Foreskin melanocyte (primary cell): ENCODE measurements at places on chromosomes 12 and 14.

GRCh38 chr12:123491056-123491455 is 33.1 kb downstream of the SNRNP35 start:
- DNase-seq, result no peak

GRCh38 chr14:60164404-60164711 is 840 bp downstream of the DHRS7 start:
- DNase-seq, result peak; percentile 29

DNA sequence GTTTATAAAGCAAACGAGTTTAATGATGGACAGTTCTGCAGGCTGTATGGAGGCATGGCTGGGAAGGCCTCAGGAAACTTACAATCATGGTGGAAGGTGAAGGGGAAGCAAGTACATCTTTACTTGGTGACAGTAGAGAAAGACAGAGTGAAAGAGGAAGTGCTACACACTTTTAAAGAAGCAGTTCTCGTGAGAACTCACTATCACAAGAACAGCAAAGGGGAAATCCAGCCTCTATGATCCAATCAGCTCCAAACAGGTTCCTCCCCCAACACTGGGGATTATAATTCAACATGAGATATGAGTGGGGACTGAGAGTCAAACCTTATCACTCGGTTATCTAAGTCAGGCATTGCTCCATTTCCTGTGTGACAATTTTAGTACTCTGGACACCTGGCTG is 189.9 kb upstream of the CNTN1 start:
- DNase-seq, result no peak

- peak; percentile 39 for DNase-seq
Measured at GRCh38 chr14:50801706-50802105, 29.3 kb downstream of the NIN start.

DNA sequence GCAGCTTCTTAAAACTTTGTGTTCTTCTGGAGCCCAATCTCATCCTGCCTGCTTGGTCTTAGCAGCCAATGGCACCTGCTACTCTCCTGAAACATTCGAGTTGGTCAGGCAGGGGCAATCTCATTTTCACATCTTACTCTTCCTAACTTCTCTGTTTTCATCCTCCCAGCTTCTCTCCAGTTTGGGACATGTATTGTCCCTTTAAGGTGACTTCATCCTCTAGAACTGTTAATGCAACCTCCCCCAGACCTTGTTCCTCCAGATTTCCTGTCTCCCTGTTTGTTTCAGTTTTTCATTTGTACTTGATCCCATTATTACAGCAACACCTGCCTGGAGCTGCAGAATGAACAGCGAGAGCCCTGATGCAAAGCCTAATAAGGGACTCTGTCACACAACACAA is 31.3 kb downstream of the SERPINA11 start:
- DNase-seq, result no peak

DNA sequence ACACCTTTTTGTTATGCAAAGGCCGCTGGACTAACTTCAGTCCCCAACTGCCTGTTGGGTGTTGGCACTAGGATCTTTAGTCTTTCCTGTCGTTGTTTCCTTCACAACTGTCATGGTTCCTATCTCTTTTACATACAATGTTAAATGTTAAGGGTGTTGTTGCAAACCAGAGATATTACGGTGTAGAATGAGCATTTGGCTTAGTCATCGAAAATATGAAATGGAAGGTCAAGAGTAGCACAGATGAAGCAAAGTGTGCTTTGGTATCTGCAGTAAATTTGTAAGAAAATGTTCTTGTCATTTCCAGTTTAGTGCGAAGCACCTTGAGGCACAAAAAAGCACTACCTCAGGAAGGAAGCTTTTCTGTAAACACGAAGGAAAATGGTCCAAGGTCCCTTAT is 751.3 kb upstream of the LRFN5 start:
- DNase-seq, result no peak

DNA sequence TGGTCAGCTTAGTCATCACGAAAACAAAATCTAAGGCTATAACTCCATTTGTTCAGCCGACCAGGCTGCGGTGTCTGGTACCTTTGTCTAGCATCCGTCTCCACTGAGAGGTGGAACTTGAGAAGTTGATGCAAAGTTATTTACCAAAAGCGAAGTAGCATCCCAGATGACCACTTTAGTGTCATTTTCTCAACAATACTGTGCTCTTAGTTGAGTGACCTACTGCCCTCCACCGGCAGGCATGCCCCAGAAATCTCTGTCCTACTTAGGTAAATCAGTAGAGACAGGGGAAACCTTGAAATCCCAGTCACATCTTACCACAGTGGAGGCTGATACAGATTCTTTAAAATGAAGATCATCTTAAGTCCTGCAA is 1.3 kb upstream of the ST8SIA1 start:
- DNase-seq, result no peak

- no peak for DNase-seq
Measured at GRCh38 chr12:46442239-46442638, 69.7 kb upstream of the SLC38A2 start.

- DNase-seq, result no peak
Measured at GRCh38 chr12:76123259-76124212, 39.1 kb upstream of the NAP1L1 start.
